Left colon (tissue), 2 donors: ENCODE measurements at places on chromosomes 5 and 9.

GRCh38 chr5:67021962-67022361 is 174.6 kb downstream of the CD180 start:
- no peak for DNase-seq

- DNase-seq = no peak
Observed at GRCh38 chr5:125103459-125103858, 357.0 kb upstream of the ZNF608 start.

- DNase-seq = no peak
Observed at GRCh38 chr5:56383761-56384160, 150.6 kb upstream of the ANKRD55 start.

GRCh38 chr5:38866362-38867031 is 20.7 kb downstream of the OSMR start:
- DNase-seq = no peak

- no peak for DNase-seq
Observed at GRCh38 chr9:21078702-21079101, 960 bp upstream of the IFNB1 start.

DNA sequence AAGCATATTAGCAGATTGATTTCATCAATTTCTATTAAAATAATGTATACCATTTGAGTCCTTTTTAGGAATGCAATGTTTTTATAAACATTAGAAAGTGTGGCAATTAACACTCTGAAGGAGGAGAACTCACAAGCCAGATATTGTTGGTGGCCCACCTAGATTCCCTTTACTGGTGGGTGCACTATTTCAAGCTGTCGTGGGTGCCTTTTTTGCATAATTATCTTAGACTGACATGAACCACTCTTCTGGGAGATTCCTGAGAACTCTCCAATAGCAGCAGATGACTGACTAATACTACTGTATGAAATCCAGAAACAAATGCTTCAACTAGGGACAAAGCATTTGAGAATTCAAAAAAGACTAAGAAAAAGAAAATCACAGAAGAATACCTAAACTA is 526.0 kb downstream of the CDH18 start:
- no peak for DNase-seq

- DNase-seq = no peak
Observed at GRCh38 chr9:93406371-93406770, 45.1 kb upstream of the FAM120A start.

- DNase-seq = no peak
Observed at GRCh38 chr9:78985084-78985738, 586.6 kb upstream of the TLE4 start.

DNA sequence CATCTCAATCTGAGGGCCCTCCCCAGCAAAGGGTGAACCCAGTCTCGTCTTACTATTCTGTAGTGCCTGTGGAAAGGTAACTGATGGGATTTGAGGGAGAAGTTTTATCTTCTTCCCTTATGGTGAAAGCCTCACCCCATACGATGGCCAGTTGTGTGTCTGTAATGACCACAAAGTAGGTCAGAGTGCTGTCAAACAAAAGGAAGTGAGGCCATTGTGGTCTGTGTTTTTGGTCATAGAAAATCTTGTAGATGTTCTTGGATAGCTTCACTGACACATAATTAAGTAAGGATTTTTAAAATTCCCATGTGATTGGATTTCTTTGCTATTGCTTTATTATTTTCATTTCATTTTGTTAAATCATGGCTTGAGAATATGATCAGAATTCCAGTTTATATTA is 505.1 kb upstream of the KLF4 start:
- no peak for DNase-seq

DNA sequence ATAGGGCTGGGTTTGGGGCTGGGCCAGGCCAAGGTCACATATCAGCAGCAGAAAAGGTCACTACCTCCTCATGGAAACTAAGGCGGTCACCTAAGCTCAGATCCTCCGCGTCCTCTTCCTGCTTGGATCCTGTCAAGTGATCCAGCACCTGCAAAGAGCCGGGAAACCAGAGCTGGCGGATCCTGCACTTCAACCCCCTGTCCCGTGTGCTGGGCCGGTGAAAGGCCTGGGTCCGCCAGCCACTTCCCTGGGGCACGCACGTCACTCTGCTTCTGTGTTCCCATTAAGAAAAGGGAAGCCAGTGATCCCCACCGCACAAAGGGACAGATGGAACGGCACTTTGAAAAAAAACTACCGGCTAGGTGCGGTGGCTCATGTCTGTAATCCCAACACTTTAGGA is 61.3 kb upstream of the STXBP1 start:
- no peak for DNase-seq

GRCh38 chr5:7464182-7464581 is 68.2 kb downstream of the ADCY2 start:
- DNase-seq = no peak

DNA sequence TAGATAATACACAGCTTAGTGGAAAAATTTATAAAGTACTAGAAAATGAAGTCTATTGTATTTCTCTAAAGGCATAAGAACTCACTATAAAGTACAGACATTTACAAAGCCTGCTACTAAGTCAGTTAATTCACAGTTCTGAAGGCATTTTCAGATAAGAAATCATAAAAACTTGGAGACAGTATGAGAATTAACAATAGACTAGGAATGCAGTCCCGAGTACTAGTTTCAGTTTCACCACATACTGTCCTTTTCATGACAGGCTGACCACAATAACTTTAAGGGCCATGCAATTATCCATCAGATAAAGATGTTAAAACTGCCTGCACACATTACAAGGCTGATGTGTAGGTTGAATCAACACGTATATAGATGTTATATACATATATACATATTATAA is 362.6 kb upstream of the SMC2 start:
- DNase-seq = no peak

DNA sequence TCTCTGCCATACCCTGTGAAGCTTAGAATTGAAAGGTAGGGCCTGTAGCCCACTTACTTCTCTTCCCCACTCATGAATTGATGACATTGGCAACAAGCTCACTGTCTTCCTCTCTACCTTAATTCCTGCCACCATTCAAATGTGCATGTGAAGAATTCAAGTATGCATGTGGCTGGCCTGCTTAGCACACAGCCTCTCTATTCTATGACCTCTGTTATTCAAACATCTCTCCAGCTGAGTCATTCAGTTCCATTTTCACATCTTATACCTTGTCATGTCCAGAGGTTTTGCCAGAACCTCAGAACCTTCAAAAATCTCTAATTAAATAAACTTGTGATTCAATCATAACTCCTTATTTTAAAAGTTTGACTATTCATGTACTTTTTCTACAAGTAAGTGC is 114.7 kb upstream of the MAN2A1 start:
- no peak for DNase-seq

- no peak for DNase-seq
Observed at GRCh38 chr5:76620166-76620565, 3.0 kb downstream of the F2RL2 start.

- no peak for DNase-seq
Observed at GRCh38 chr5:143498821-143499220, 95.3 kb upstream of the NR3C1 start.

- no peak for DNase-seq
Observed at GRCh38 chr5:159359408-159359807, 29.1 kb upstream of the IL12B start.

DNA sequence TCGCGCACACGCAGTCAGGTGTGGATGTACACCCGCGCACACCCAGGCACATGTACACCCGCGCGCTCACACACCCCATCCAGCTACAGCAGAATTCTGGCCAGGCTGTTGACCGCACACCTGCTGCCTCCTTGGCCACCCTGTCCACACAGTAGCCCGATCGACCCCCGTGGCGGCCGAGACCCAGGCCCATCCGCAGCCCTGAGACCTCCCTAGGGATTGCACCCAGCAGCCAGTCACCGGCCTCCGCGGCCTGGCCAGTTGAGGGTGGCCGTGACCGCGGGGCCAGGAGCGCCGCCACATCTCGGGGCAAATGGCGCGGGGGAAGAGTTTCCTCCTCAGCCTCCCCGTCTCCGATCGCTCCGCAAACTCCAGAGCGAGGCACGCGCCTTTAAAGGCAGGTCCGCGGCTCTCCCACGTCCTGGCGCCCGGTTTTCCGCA is 774 bp upstream of the ADAMTS16 start:
- DNase-seq = no peak

- DNase-seq = no peak
Observed at GRCh38 chr5:126233256-126233655, 190.0 kb upstream of the GRAMD2B start.

DNA sequence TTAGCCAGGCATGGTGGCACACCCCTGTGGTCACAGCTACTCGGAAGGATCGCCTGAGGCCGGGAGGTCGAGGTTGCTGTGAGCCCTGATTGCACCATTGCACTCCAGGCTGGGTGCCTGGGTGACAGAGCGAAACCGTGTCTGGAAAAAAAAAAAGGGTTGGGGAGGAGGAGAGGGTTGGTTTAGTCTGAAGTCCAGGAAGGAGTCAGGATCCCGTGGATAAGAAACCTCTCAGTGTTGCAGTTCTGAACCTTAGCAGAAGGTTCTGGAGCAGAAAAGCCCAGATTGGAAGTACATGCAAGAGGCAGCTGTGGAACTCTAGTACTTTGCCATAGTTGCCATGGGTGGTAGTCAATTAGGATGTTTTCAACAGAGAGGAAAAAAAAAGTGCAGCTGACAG is 125.2 kb upstream of the CPEB4 start:
- no peak for DNase-seq

DNA sequence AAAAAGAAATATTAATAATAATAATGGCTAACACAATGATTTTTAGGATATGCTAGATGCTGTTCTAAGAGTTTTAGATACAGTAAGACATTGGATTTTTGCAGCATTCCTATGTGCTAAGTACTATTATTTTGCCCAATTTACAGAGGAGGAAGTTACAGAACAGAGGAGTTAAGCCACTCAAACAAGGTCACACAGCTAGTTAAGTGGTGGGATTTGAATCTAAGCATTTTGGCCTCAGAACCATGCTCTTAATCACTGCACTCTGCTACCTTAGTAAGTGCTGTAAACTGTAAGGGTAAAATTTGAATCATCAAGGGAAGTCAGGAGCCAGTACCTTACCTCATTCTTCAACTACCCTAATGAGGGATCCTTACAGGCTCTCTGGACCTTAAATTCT is 25.4 kb downstream of the RPS23 start:
- DNase-seq = no peak

DNA sequence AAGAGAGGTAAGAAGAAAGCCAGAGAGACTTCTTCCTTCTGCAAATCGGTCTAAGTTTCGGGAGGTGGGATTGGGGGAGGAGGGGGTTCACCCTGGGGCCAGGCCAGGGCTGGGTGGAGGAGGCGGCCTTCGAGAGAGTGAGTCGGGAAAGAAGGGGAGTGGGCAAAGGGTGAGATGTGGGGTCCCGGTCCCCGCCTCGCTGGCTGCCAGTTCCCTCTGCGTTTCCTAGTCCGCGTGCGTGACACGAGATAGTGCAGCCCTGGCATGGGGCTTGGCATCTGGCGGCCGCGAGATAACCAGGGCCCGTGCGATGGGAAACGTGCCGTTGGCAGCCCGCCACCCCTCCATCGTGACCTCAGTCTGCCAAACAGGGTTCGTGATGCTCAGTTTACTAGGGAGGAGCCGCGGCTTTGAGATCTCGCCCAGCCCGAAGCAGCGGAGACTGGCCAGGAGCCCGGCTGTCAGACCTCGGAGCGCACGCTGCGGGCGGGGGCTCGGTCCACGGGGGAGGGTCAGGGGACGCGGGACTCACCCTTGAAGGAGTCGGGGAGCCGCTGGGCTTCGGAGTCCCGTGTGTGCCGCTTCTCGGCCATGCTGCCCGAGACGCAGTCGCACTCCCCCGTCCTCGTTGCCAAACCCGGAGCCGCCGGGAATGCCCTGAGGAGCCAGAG is at the start of gene STOM:
STOM (minus strand) TSS at position 656 of the 671 bp plus-strand sequence; CDS start at position 593, 63 bp downstream.
- DNase-seq = peak; percentile 84

- no peak for DNase-seq
Observed at GRCh38 chr5:32767948-32768467, 56.9 kb downstream of the NPR3 start.

GRCh38 chr9:124783830-124784229 is 6.9 kb downstream of the OLFML2A start:
- DNase-seq = no peak

GRCh38 chr5:135578685-135579341 is at the start of gene CXCL14:
CXCL14 (minus strand) TSS chr5:135578991; CDS start chr5:135578778, 213 bp downstream.
- DNase-seq = peak; percentile 22

DNA sequence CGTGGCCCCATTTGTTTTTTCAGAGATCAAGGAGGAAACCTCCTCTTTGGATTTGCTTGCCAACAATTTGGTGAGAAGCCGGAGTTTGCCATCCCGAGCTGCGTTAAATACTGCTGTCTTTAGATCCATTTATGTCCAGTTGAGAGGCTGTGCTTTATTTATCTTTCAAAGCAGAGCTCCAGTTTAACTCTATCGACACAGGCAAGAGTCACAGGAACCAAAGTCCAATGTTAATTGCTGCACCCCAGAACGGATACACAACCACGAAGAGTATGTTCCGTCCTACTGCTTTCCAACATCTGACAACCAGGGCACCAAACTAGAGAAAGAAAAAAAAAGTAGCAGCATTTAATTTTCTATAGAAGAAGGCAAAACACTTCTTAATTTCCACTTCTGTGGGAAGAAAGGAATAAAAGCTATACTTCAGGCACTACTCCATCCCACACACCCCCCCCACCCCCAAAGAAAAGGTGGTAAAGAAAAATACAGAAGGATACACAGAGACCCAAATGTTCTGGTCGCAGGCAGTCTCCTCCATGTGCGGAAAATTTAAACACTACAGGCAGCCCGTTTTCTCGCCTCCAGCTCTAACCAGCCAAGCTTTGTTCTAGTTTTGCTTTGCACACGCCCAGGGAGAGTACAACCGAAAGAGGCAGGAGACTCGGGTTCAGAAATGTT is 1.1 kb downstream of the FEM1C start:
- peak; percentile 45 for DNase-seq

GRCh38 chr5:1175801-1176472 is 25.5 kb upstream of the SLC6A19 start:
- peak; percentile 2 for DNase-seq

GRCh38 chr5:66967102-66967501 is 229.5 kb downstream of the CD180 start:
- no peak for DNase-seq

GRCh38 chr5:33306758-33307157 is 134.0 kb upstream of the TARS1 start:
- no peak for DNase-seq

- no peak for DNase-seq
Observed at GRCh38 chr5:40017135-40017534, 592.4 kb upstream of the DAB2 start.

- no peak for DNase-seq
Observed at GRCh38 chr9:133258061-133259015, 16.7 kb downstream of the ABO start.

GRCh38 chr9:106797299-106797698 is 65.7 kb upstream of the ZNF462 start:
- DNase-seq = peak; percentile 64
